Suprapubic skin (tissue), 4 donors: ENCODE measurements at places on chromosomes 6 and 20.

GRCh38 chr6:26465776-26466175 lies 8.0 kb downstream of the BTN2A1 start:
- no peak for DNase-seq
- no peaks in the 10 kb centered on the region for H3K27me3 ChIP-seq
- no peak overlapping the region for H3K27ac ChIP-seq
- H3K36me3 ChIP-seq: peaks cover 78% of the 10 kb centered on the region

GRCh38 chr6:4464638-4465037 lies 311.6 kb upstream of the CDYL start:
- H3K27me3 ChIP-seq: no peaks in the 10 kb centered on the region
- no peak overlapping the region for H3K4me3 ChIP-seq
- peaks cover 17% of the 10 kb centered on the region for H3K4me1 ChIP-seq

GRCh38 chr20:25695532-25696370 lies 902 bp downstream of the ZNF337 start:
- peak overlapping the region; percentile 89 for H3K27ac ChIP-seq
- no peaks in the 10 kb centered on the region for H3K27me3 ChIP-seq
- peak overlapping the region; percentile 83 for H3K4me3 ChIP-seq

- no peaks in the 10 kb centered on the region for H3K27me3 ChIP-seq
- no peak for DNase-seq
- H3K27ac ChIP-seq: no peak overlapping the region
- H3K36me3 ChIP-seq: no peaks in the 10 kb centered on the region
- H3K4me3 ChIP-seq: no peak overlapping the region
Measured at GRCh38 chr6:107409942-107410341, 49.4 kb downstream of the PDSS2 start.

GRCh38 chr6:169345146-169345545 lies 91.5 kb upstream of the THBS2 start:
- H3K4me3 ChIP-seq: no peak overlapping the region
- H3K27ac ChIP-seq: peak overlapping the region; percentile 72
- peaks cover 49% of the 10 kb centered on the region for H3K4me1 ChIP-seq
- H3K27me3 ChIP-seq: no peaks in the 10 kb centered on the region
- DNase-seq: no peak
- no peaks in the 10 kb centered on the region for H3K36me3 ChIP-seq

GRCh38 chr6:121809211-121809610 lies 373.8 kb downstream of the GJA1 start:
- H3K36me3 ChIP-seq: no peaks in the 10 kb centered on the region
- no peak for DNase-seq
- no peak overlapping the region for H3K4me3 ChIP-seq

DNA sequence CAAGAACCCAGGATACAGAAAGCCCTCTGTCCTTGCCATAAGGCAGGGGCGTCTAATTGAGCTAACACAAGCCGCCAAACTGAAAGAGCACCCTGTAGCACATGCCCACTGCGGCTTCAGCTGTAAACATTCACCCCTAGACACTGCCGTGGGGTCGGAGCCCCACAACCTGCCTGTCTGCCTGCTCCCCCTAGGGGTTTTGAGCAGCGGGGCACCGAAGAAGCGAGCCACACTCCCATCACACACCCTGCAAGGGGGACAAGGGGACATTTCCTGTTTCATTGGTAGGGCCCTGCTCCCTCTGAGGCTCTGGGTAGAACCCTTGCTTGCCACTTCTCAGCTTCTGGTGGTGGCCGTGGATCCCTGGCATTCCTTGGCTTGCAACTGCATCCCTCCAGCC lies 45.2 kb upstream of the BCLAF1 start:
- no peak overlapping the region for H3K27ac ChIP-seq
- H3K27me3 ChIP-seq: no peaks in the 10 kb centered on the region
- H3K36me3 ChIP-seq: no peaks in the 10 kb centered on the region
- DNase-seq: no peak
- no peak overlapping the region for H3K4me3 ChIP-seq

- no peak overlapping the region for H3K4me3 ChIP-seq
- H3K36me3 ChIP-seq: no peaks in the 10 kb centered on the region
- no peak overlapping the region for H3K27ac ChIP-seq
- no peaks in the 10 kb centered on the region for H3K27me3 ChIP-seq
- H3K4me1 ChIP-seq: no peaks in the 10 kb centered on the region
- DNase-seq: no peak
Measured at GRCh38 chr6:20509212-20509611, 25.0 kb upstream of the CDKAL1 start.

DNA sequence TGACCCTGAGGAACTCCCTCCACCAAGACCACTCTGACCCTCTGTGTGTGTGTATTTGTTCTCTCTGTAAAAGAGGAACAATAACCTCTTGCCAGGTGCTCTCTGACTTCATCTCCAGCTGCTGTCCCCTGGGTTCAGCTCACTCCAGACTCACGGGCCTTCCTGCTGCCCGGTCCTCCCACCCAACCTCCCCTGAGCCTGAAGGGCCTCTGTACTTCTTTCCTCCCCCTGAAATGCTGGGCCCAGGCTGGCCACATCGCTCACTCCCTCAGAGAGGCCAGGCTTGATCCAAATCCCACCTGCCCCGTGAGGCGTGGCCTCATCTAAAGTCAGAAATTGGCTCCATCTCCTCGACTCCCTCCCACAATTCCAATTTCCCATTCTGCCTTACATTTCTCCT lies 202.4 kb downstream of the PRKN start:
- no peaks in the 10 kb centered on the region for H3K36me3 ChIP-seq
- DNase-seq: no peak
- no peaks in the 10 kb centered on the region for H3K27me3 ChIP-seq
- no peak overlapping the region for H3K27ac ChIP-seq

DNA sequence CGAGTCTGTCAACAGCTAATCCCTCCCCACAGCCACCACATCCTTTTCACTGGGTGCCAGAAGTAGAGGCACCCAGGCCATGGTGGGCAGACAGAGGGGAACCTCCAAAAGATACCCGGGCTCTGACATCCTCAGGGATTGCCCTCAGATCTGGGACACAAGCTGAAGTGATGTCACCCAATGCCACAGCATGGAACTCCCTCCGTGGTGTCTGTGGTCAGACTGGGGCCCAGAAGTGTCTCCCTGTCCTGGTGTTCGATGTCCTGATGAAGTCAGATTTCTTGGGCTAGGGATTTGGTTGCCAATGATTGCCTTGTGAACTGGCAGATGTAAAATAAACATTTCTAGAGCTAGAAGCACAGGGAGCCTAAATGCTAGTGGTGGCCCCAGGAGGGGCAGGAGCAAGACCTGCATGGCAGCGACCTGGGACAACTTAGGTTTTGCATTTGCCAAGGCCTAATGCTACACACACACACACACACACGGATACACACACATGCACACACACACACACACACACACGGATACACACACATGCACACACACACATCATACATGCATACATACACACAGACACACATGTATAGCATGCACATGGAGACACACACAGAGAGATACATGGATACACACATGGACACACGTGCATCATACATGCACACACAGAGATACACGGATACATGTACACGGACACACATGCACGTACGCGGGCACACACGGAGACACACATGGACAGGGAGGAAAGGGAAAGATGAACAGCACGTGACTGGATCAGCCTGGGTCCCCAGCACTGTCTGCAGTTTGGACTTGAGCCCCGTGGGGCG lies 221.0 kb downstream of the NFATC2 start:
- H3K4me3 ChIP-seq: no peak overlapping the region
- H3K27me3 ChIP-seq: no peaks in the 10 kb centered on the region
- no peaks in the 10 kb centered on the region for H3K4me1 ChIP-seq
- H3K36me3 ChIP-seq: no peaks in the 10 kb centered on the region
- no peak overlapping the region for H3K27ac ChIP-seq

DNA sequence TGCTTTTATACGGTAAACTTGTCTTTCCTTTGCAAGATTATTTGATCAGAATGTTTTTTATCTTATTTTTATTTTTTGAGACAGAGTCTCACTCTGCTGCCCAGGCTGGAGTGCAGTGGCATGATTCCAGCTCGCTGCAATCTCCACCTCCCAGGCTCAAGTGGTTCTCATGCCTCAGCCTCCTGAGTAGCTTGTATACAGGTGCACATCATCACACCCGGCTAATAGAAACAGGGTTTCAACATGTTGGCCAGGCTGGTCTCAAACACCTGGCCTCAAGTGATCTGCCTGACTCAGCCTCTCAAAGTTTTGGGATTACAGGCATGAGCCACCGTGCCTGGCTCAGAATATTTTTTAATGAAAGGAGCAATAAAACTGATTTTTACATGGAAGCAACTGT lies 8.9 kb upstream of the LPIN3 start:
- H3K4me3 ChIP-seq: no peak overlapping the region
- H3K27ac ChIP-seq: no peak overlapping the region
- peak; percentile 1 for DNase-seq
- H3K27me3 ChIP-seq: no peaks in the 10 kb centered on the region
- no peaks in the 10 kb centered on the region for H3K36me3 ChIP-seq

DNA sequence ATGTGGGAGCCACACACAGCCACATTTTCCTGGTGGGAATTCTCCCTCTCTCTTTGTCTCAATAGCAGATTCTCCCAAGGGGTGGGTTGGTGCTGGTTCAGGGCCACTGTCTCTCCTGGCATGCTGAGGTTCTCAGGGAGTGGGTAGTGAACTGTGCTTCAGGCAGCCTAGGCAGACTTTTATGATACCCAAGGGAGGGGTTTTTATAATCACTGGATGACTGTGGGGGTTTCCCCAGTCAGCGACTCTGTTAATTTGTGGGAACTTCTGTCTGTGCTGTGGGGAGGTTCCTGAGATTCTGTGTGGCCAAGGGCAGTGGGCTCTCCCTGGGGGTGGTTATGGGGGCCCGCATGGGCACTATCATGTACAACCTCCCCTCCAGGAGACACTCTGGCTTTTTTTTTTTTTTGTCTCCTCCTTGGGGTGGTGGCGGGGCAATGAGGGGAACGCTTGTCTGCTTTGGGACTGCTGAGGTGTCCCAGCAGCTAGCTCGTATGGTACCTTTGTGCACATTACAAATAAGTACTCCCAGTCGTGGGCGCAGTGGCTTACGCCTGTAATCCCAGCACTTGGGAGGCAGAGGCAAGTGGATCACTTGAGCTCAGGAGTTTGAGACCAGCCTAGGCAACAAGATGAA lies 10.0 kb downstream of the PTK7 start:
- H3K27ac ChIP-seq: no peak overlapping the region
- DNase-seq: no peak
- H3K4me3 ChIP-seq: no peak overlapping the region
- H3K4me1 ChIP-seq: peaks cover 42% of the 10 kb centered on the region
- no peaks in the 10 kb centered on the region for H3K36me3 ChIP-seq

DNA sequence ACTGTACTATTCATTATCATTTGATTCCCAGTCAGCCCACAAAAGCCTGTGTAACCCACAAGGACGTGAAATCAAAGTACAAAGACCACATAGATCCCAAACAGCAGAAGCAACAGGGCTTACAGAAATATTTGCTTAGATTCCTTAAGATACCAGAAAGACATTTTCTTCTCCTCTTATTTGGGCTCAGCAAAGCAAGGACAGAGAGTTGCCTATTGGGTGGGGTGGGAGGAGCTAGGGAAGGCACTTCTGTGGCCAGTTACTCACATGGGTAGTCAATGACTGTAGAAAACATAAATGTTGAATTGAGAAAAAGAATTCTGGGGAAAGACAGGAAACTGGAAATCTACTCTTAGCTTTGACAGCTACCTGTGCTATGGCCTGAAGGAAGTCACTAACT lies 19.8 kb downstream of the PDE7B start:
- H3K27ac ChIP-seq: no peak overlapping the region
- H3K36me3 ChIP-seq: no peaks in the 10 kb centered on the region
- H3K27me3 ChIP-seq: no peaks in the 10 kb centered on the region
- DNase-seq: no peak

DNA sequence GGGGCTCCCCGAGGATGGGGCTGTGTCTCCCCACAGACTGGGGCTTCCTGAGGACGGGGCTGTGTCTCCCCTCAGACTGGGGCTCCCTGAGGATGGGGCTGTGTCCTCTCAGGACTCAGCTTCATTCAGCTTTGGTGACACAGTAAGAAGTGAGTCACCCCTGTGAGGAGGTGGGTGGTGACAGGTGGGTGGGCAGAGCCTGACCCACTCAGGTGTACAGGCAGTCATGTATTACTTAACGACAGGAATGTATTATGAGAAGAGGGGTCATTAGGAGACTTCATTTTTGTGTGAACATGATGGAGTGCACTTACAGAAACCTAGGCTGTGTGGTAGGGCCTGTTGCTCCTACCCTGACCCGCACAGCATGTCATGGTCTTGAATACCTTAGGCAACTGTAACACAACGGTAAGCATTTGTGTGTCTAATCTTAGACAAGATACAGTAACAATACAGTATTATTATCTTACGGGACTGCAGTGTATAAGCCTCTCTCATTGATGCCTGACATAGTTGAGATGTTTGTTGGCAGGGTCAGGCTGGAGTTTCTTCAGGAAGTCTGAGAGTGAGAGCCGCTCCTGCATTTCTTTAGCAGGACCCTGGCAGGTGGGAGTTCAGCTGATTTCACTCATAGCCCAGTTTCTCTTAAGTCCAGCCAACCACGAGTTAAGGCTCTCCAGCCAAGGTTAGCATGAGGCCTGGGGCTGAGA lies 10.9 kb upstream of the PGC start:
- no peaks in the 10 kb centered on the region for H3K4me1 ChIP-seq
- peaks cover 4% of the 10 kb centered on the region for H3K27me3 ChIP-seq
- no peak for DNase-seq
- no peak overlapping the region for H3K27ac ChIP-seq
- H3K4me3 ChIP-seq: no peak overlapping the region

GRCh38 chr6:129473546-129473945 lies 236.4 kb downstream of the ARHGAP18 start:
- H3K4me1 ChIP-seq: no peaks in the 10 kb centered on the region
- no peak overlapping the region for H3K27ac ChIP-seq
- H3K4me3 ChIP-seq: no peak overlapping the region

DNA sequence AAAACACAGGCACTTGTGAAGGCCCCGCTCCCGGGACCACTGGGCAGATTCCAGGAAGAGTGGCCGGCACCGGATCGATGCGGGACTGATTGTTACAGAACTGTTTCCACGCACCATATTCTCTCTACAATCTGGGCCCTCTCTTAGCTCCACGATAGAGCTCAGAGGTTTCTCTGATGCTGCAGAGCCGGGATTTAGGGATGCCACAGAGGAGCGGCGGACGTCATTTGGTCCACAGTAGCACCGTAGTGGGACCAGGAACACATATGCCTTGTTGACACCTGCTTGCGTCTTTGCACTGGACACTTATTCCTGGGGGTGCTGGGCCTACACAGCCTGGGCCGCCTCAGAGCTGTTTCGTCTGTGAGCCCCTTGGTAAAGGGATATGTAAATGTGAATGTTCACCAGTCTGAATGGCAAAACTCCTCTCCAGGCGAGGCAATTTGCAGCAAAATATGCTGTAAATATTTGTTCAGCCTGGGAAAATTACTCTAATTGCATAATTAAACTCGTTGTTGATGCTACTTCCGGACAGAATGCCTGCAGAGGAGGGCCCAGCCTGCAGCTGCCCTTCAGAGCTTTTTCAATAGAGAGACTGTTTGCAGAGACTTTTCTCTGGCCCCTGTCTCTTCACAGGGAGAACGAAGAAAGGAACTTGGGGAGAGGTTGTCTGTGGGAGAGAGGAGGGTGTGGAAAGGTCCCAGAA lies 9.4 kb downstream of the PCK1 start:
- H3K27ac ChIP-seq: no peak overlapping the region
- DNase-seq: no peak
- no peak overlapping the region for H3K4me3 ChIP-seq
